ENCODE measurements at places on chromosomes 3 and 15.

- DNase-seq = no peak
Measured at GRCh38 chr3:57818772-57819171, 62.7 kb downstream of the SLMAP start.

DNA sequence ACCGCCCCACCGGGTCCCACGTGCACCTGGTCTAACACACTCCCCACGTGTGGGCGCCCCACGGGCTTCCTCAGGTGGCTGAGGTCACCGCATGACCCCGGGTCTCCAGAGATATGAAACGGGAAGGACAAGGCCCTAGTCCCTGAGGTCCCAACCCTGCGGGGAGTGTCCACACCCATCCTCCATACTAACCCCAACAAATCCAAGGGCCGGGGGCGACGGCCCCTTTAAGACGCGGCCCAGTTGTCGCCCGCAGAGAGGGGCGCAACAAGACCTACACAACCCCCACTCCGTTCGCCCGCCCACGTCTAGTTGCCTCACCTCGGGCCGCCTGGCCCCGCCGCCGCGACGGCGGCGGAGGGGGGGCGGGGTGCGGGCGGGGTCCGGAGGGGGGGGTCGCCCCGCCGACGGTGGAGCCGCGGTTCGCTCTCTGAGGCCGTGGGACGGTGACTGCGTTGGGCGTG is 396 bp downstream of the INO80 start:
- peak; percentile 85 for DNase-seq

GRCh38 chr3:5428607-5429516 is 241.4 kb downstream of the EDEM1 start:
- peak; percentile 22 for DNase-seq

DNA sequence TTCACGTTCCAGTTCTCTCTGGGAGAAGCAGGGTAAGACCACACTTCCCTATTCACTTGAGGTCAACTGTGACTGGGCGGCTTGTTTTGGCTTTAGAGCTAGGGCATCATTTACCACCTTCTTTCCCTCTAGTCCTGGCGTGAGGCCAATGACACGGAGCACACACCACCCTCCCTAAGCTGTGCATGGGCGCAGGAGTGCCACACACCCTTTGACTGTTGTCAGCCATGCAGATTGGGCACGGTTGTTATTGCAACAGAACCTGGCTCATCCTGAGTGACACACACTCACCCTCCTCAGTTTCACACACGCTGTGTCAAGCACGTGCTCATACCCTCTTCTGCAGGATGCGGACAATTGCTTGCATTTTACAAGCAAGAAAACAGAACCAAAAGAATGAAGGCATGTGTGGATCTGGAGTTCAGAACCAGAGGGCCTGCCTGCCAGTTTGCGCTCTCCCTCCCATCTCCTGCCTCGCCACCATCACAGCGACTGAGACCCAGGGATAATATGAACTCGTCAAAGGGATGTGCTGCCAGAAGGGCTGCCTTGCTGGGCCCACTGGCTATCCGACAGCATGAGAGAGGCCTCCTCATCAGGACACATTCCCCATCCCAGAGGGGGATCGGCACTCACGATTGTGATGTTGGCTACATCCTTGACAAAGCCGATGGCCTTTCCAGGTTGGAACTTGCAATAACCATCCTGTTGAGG is 17.6 kb downstream of the CTSH start:
- DNase-seq = peak; percentile 77

GRCh38 chr3:107523539-107524325 is 970 bp downstream of the BBX start:
- DNase-seq = peak; percentile 43

- no peak for DNase-seq
Measured at GRCh38 chr3:141808586-141808985, 45.4 kb downstream of the GRK7 start.

DNA sequence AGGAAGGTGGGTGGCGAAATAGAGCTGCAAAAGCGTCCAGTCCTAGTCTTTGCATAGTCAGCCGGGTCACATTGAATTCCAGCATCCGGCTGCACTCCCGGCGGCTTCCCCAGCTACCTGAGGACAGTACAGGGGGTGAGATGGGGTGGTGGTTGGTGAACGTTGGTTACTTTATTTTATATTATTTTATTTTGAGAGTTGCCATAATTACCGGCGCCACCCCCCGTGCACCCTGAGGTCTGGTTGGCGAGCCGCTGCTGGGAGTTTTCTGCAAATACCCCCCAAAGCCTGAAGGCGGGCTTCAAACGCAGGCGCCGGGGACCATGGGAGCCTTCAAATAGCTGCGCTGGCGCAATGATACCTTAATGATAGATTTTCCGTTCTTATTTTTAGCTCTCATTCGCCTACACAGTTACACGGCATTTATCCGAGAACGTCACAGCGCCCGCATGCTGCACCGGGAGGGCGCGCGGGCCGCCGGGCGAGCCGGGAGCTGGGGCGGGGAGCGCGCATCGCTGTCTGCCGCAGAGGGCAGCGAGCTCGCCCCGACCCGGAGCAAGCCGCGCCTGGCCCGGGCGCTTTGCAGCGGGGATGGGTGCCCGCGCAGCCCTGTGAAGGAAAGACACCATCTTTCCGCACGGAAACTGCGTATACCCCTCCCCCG is 756 bp upstream of the RASGRF1 start:
- no peak for DNase-seq

DNA sequence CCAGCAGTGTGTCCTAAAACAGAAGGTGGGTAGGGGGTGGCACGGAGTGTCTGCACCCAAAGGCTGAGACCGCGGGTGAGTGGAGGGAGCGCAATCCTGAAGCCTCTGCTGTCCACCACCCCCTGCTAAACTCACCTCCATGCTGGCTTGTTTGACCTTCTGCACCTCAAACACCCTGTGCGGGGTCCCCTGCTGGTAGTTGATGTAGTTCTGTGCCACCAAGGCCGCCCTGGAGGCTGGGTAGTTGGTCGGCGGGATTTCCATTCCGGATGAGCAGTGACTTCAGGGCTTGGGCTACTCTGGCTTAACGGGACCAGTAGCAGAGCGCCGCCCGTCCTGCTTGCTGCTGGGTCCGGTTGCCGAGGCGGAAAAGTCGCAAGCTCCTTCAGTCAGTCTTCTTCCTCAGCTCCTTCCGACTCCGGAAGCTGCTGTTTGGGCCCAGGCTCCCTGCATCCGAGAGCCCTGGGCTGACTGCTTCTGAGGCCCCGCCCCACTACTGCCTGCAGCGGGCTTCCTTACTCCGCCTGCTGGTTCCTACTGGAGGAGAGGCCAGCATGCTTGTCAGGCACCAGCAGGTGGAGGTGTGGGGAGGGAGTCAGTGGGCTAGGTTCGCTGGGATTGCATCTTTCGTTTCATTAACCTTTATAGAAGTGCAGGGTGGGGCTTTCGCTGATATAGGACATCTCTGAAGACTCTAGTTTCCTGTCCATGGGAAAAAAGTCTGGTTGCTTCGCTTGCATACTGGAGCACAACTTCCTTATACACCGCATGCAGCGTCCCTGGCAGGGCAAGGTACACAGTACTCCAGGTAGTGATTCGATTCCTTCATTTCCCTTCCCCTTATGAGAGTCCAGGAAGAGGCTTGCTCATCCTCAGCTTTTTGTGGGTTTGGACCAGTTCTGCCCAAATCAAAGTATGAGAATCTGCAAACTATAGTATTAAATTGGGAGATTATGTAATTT is at the start of gene LXN:
TSS of gene LXN (minus strand) at position 434 of the 962 bp plus-strand sequence. CDS start at position 264, 170 bp downstream.
- DNase-seq = peak; percentile 74

- peak; percentile 8 for DNase-seq
Measured at GRCh38 chr3:169998668-169999131, 32.1 kb downstream of the SEC62 start.
